ENCODE measurements at places on chromosomes 6 and 20.

GRCh38 chr20:58070664-58071196 lies 157.7 kb downstream of the ANKRD60 start:
- DNase-seq = no peak

DNA sequence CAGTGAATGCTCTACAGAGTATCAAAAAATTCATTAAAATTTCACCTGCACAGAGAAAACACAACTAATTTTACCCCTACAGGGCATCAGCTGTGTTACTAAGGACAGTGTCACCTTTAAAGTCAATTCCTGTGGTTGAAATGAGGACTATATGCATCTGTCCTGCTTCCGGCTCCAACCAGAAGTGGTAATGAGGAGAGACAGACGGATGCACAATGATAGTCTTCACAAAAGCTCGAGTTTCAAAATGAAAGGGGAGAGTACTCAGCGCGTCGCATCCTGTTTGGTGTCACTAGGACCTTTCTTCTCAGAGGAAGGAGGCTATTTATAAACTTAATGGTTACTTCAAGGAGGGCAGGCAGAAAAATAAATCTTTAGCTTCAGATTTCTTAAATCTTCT lies 86.5 kb downstream of the LYRM4 start:
- no peak for DNase-seq

- DNase-seq = peak; percentile 55
Measured at GRCh38 chr20:62027116-62027515, 38.6 kb downstream of the TAF4 start.

GRCh38 chr6:14274546-14275492 lies 157.2 kb downstream of the CD83 start:
- DNase-seq = no peak

All from AG08396 (cell line).